ENCODE measurements at places on chromosomes 13 and 19.

GRCh38 chr13:106503272-106503671 lies 32.2 kb downstream of the EFNB2 start:
- no peak for DNase-seq

GRCh38 chr13:88601949-88602348 lies 930.8 kb downstream of the SLITRK5 start:
- no peak for DNase-seq

DNA sequence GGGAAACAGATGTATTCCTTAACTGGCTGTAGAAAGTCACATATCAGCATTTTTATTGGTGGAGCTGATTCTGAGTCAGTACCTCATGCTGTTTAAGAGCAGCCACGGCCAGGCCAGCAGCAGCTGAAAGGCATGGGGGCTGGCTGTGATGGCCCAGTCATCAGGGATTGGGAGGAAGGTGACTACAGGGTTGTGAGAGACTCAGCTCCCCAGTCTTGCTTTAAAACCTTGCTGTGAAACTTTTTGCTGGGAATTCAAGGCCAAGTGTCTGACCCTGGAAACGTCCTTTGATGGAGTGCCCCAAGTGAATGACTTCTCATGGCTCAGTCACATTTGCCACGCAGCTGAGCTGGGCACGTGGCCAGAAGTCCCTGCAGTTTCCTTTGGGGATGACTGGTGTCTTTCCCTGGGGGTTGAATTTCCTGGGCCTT lies 39.1 kb upstream of the RNF113B start:
- no peak for DNase-seq

- DNase-seq: no peak
Measured at GRCh38 chr19:7868671-7869452, 5.3 kb downstream of the PRR36 start.

DNA sequence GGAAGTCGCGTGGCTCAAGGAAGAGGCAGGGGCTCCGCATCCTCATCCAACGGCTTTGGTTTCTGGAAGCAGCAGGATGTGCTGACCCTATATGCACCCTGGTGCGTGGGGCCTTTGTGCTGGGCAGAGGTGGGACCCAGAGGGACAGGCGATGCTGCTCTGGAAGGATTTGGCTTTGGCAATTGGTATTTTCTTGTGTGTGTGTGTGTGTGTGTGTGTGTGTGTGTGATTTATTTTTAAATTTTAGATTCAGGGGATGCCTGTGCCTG lies 321.9 kb upstream of the ZNF507 start:
- DNase-seq: no peak

DNA sequence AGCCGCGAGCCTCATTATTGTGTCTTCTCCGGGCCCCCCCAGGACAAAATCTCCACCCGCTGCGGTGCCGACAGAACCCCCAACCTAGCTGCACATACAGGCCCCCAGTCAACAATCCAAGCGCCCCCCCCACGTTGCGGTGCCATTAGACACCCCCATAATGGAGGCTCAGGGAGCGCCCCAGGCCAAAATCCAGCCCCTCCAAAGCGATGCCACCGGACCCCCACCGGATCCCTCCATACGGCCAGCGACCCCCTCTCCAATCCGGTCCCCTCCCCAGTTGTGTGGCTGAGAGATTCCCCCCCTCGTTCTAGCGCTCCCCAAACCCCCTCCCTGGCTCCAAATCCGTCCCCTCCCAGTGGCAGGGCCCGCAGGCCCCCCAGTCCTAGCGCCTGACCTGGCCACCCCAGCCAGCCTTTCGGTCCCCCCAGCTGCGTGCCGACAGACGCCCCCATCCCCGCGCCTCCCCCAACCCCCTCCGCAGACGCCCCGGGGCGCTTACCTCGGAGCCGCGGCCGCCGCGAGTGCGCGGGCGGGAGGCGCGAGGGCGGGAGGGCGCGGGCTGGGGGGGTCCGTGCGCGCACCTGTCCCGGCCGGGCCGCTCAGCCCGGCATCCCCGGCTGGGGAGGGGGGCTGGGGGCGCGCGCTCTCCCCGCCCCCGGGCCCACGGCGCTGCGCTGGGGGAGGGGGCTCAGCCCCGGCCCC lies 21.6 kb upstream of the SEMA6B start:
- no peak for DNase-seq

DNA sequence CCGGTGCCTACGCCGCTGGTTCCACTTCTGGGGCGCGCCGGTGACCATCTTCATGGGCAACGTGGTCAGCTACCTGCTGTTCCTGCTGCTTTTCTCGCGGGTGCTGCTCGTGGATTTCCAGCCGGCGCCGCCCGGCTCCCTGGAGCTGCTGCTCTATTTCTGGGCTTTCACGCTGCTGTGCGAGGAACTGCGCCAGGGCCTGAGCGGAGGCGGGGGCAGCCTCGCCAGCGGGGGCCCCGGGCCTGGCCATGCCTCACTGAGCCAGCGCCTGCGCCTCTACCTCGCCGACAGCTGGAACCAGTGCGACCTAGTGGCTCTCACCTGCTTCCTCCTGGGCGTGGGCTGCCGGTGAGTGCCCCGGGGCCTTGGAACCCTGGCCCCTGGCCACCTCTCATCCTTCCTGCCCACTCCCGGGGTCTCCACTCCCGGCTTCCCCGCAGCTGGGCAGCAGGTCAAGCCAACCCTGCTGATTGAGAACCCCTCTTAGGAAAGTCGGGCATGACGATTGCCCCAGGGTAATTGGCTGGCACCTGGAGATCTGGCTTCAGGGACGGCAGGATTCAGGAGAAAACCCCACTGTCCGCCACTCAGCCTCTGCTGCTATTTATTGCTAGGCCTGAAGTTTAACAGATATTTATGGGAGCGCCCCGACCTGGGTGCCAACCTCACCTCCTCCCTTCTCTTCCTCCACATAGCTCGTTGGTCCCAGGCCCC lies 39.1 kb downstream of the TRPM4 start:
- no peak for DNase-seq

DNA sequence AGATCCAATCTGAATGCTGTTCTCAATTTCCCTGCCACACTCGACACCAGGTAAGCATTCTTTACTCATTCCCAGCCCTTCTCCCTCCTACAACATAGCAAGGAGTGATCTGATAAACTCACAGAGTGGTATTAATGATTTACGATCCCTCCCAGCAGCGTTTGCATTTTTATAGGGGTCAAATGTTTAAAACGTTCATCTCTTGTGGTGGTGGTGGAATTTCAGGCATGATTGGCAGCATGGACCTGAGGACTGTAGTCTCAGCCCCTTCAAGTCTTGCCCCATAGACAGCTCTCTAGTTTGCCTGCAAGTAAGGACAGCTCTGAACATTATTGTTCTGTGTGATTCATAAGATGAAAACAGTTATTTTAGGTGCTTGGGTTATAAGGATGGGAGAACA lies 565.7 kb downstream of the EFNB2 start:
- DNase-seq: no peak

GRCh38 chr19:27740396-27740795 lies 1472.6 kb downstream of the UQCRFS1 start:
- no peak for DNase-seq

DNA sequence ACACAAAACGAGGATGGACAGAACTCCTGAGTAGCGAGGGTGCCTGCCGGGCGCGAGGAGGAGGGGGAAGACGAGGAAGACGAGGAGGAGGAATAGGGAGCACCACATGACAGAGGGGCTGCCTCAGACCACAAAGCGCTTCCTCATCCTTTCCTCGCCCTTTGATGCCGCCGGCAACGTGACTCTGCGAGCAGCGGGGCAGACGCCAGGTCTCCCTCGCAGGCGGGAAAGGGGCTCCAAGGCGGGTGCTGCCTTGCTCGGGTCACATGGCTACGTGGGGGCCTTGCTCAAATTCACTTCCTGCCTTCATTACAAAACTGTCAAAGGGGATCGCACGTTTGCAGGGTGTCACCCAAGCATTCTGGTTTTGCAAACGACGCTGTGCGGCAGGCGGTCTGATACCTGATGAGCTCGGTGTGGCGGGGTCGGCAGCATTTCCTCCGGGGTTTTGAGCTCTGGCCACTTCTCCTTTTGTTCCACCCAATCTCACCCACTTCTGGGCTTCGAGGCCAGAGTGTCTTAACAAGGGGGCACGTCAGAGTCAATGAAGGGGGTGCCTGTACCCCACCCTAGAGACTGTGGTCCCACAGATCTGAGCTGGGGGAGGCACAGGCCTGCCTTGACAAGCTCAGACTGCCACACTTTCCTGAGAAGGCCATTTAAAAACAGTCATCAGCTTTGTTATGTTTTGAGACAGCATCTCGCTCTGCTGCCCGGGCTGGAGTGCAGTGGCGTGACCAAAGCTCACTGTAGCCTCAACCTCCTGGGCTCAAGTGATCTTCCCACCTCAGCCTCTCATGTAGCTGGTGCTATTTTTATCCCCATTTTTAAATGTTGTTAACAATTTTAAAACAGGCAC lies 14.9 kb downstream of the MAP2K2 start:
- DNase-seq: no peak

GRCh38 chr19:51703575-51704515 lies 10.7 kb downstream of the SPACA6 start:
- DNase-seq: no peak

DNA sequence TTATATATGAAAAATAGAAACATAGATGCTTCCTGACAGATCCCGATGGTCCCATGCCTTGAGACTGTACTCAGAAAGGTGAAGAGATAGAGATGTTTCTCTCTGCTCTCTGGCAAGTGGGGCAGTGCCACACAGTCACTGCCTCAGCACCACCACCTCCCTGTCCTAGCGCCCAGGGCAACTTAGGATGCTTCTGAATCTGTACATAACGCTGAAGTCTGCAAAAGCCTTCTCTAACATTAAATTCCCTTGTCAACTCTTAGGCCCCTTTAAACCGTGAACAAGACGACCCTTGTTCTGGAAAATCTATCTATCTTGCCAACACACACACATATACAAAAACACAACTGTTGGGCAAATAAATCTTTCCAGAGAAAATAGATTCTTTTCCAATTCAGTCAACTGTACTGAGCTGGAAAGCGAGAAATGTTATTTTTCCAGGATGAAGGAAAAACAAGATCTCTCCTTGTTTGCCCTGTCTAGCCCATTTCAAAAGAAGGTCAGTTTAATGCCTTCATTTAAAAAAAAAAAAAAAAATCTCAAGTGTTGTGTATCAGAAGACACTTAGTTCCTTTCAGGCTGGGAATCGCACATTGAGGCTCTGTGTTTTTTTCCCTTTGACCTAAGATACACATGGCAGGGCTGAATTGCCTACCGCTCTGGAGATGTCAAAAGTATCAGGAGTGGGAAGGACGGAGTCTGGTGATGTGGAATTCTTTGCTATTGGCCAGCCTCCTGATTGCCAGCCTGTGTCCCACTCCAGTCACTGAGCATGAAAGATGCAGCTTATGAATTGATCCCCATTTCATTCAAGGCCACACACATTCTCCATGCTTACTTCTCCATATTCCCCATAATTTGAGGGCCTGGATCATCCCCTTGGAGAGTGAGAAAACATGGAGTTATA lies 241.4 kb downstream of the LACC1 start:
- DNase-seq: no peak

- DNase-seq: no peak
Measured at GRCh38 chr19:29596080-29596727, 9.9 kb upstream of the POP4 start.

DNA sequence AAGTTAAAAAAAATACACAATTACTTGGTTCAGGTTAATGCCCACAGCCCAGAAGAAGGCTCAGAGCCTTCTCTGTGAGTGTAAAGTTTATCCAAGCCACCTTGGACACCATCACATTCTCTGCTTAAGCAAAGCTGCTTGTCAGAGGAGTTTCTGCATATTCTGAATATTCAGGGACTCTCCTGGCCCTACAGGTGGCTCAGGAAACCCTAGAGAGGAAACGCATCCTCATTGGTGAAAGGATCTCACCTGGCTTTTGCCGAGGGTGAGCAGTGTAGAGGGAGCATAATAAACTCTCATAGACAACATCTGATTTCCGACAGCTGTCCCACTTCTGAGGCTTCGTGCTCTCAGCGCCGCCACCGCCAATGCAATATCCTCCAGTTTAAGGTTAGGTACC lies 239.9 kb upstream of the TSHZ3 start:
- DNase-seq: no peak

DNA sequence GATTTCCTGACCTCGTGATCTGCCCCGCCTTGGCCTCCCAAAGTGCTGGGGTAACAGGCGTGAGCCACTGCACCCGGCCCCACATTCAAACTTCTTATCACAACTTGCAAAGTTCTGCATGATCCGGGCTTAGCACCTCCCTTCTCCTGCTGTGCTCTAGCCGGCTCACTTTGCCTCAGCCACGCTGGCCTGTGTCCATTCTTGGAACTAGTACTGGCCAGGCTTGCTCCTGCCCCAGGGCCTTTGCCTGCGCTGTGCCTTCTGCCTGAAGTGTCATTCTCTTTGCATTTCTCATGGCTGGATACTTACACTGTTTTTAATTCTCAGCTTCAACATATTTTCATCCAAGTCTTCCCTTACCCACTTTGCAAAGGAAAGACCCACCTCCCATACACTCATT lies 29.9 kb downstream of the CACNG6 start:
- DNase-seq: no peak

DNA sequence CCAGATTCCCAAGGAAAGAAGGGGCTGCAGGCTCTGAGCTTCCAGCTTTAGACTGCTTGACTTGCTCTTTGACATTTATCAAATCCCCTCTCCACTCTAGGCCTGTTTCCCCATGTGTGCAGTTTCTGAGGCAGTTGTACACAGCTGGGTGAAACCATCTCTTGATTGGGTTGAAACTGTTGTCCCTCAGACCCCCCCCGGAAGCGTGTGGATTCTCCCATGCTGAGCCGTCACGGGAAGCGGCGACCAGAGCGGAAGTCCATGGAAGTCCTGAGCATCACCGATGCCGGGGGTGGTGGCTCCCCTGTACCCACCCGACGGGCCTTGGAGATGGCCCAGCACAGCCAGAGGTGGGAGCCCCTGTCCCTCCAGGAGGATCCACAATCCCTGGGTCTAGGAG lies 19.7 kb downstream of the BRSK1 start:
- DNase-seq: no peak

- no peak for DNase-seq
Measured at GRCh38 chr19:1839658-1840540, 8.4 kb downstream of the REXO1 start.

DNA sequence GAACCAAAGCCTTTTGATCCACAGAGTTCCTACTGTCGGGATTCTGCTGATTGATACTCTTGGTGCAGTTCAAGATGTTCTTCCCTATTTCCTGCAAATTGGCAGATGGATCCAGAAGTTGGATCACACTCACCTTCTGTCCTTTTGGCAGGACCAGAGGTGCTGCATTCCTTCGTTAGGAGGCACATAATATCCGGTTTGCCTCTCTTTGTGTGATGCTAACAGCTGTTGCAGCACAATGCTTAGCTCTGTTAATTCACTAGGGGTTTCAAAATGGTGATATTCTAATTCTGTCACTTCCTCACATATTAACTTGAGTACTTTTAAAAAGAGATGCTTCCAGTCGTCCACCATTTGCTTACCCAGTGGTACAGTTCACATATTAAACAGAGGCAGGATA lies 15.2 kb upstream of the CHST8 start:
- DNase-seq: no peak

DNA sequence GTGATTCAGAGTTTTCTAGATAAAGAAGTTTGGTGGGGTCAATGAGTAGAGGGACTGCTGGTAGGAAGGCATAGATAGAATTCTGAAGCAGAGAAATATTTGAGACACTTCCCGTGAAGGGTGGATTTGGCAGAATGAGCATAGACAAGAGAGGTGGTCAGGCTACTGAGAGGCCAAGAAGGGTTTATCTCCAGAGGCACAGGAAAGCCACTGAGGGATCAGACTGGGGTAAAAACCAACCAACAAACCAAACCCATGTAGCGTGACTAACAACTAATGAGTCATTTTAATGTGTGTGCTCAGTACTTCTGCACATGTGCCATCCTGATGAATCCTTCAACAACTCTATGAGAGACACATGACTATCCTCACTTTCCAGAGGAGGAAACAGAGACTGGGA lies 60.0 kb upstream of the SERP2 start:
- no peak for DNase-seq
